Fibroblast of skin of scalp (primary cell): ENCODE measurements at places on chromosomes 4 and X.

DNA sequence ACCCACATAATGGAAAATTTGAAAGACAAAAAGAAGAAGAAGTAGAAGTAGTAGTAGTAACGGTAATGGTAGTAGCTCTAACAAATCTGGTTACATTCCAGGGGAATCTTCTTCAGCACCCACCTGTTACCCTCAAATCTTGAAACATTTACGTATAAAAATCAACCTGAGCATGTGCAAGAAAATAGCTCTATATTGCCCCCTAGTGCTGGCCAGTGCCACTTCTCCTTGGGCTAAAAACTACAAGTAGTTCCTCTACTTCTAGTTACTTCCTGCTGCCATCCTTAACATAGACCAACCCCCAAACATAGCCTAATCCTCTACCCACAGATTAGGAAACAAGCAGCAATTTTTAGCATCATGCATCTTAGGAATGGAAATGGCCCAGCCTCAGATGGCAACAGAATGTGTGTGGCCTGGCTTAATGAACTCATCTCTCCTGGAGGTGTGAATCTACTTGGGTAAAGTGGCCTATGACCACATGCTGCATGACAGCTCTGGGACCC is 3.1 kb downstream of the PDGFC start:
- peak; percentile 81 for DNase-seq

DNA sequence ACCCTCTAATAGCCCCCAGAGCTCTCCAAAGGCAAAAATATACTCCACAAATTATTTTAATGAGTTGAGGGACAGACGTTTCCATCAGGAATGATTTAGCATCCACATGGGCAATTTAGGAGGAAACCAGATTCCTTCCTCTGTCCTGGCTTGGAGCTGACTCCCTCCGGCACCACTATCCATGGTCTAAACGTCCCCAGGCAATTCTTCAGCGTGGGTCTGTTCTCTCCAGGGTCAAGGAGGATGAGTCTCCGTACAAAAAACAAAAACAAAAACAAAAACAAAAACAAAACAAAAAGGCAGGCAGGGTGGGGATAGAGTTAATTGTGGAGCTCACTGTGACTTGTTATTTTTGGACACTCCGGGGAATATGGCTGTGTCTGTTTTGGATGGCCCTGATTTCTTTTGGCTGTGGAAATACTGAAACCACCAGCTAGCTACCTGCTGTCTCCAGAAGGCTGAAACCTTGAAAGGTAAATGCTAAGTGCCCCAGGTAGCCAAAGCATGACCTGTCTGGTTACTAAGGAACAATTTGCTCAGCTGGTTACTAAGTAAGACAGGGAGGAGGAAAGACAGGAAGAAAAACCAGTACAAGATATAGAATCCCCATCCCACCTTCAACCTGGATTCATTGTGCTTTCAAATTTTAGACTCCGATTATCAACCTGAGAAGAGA is 419.1 kb upstream of the LCORL start:
- no peak for DNase-seq

- DNase-seq: no peak
These were observed 138.9 kb upstream of the MID1 start for GRCh38 chrX:10759141-10759799.

- peak; percentile 45 for DNase-seq
These were observed 329.3 kb upstream of the NOCT start for GRCh38 chr4:138686106-138686835.

DNA sequence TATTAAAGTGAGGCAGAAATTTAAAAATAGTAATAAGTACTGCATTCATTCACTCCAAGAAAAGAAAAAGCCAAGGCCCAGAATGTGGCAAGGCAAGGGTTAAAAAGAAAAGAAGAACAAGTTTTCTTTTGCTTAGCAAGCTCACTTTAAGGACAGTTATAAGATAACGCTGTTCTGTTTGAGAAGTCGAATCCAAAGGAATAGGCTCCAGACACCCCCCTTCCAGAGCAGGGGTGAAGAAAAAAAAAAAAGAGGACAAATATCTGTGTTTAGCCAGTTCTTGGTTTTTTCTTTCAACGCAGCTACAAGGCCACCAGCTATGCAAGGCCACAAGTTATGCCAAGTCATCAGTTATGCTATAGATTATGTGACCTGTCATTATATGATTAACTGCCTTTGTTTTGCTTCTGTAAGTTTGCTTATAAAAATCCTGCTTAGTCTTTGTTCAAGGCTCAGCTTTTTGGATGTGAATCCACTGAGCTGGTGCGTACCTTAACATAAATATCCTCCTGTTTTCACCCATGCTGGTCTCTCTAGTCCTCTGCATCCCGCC is 1.4 kb downstream of the GRK4 start:
- no peak for DNase-seq

DNA sequence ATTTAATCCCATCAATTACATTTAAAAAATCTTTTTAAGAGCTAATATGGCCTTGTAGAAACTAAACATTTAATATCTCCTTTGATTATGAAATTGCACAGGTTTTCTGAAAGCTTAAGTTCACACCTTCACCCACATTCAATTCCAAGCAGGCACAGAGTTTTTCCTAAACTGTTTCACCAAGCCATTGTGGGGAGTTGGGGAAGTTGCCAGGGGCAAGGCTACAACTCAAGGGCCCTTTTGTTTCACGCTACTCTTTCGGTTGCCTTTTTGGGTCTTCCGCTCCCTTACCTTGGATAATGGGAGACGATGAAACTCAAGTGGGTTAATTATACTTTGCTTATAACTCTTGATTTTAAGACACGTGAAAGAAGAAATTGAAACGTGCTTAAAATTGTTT is 33.3 kb downstream of the APBB2 start:
- DNase-seq: no peak

DNA sequence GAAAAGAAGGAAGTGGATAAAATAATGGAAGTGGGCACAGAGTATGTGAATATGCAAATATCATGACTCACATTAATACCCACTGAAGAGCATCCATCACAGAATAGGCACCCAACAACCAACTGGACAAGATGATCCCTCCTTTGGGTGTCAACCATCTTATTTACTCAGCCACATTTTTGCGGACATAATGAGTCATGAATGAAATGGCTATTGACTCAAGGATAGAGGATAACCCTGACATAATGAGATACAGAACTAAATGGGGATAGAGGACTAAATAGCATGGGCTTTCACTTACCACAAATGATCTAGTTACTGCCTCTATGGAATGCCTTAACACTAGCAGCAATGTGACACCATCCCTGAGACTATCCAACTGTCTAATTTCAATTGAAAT is 224.7 kb downstream of the ANTXR2 start:
- peak; percentile 9 for DNase-seq

- no peak for DNase-seq
These were observed 68.6 kb upstream of the OTUD4 start for GRCh38 chr4:145248971-145249370.

- DNase-seq: peak; percentile 81
These were observed 42.8 kb downstream of the CUL4B start for GRCh38 chrX:120517936-120518335.

- DNase-seq: no peak
These were observed 71.6 kb upstream of the TEX13D start for GRCh38 chrX:124260845-124261244.

GRCh38 chrX:133646719-133647116 is 231.4 kb upstream of the GPC4 start:
- DNase-seq: no peak

DNA sequence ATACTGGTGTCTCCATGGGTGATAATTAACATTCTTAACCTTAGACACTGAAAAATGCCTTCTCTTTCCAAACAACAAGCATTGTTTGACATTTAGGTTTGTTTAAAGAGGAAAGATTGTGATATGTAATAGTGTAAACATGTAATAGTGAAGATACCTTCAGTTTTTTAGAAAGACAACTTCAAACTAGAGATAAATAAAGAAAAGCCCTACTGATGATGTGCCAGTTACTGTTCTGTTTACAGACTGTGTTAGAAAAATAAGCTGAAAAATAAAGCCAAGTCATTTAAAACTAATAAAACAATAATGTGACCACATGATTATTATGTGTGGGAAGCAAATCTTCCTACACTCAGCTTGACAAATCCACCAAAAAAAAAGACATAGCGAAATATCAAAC is 2035.3 kb upstream of the TENM3 start:
- DNase-seq: no peak

DNA sequence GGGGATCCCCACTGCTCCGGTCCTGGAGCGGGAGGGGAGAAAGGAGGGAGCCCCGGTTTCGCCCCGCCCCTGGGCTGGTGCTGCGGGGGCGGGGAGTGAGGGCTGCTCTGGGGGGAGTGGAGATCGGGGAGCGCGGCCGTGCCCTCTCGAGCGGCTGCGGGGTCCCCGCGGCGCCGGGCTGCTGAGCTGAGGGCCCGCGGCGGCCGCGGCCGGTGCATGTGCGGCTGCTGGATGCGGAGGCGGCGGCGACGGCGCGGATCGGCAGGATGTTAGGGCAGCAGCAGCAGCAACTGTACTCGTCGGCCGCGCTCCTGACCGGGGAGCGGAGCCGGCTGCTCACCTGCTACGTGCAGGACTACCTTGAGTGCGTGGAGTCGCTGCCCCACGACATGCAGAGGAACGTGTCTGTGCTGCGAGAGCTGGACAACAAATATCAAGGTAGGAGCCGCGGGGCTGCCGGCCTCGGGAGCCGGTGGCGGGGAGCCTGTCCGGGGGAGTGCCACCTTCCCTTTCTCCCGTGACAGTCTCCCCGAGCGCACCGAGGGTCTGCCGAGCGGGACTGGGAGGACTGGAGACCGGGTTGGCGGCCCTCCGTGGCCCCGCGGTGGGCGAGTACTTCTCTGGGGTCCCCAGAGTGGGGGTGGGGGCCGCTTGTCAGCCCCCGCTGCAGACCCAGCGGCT is at the start of gene ING2:
ING2 (plus strand) TSS at position 129 of the 681 bp plus-strand sequence; CDS start at position 267, 138 bp downstream.
- peak; percentile 77 for DNase-seq

GRCh38 chr4:19831644-19832285 is 419.9 kb upstream of the SLIT2 start:
- DNase-seq: no peak

DNA sequence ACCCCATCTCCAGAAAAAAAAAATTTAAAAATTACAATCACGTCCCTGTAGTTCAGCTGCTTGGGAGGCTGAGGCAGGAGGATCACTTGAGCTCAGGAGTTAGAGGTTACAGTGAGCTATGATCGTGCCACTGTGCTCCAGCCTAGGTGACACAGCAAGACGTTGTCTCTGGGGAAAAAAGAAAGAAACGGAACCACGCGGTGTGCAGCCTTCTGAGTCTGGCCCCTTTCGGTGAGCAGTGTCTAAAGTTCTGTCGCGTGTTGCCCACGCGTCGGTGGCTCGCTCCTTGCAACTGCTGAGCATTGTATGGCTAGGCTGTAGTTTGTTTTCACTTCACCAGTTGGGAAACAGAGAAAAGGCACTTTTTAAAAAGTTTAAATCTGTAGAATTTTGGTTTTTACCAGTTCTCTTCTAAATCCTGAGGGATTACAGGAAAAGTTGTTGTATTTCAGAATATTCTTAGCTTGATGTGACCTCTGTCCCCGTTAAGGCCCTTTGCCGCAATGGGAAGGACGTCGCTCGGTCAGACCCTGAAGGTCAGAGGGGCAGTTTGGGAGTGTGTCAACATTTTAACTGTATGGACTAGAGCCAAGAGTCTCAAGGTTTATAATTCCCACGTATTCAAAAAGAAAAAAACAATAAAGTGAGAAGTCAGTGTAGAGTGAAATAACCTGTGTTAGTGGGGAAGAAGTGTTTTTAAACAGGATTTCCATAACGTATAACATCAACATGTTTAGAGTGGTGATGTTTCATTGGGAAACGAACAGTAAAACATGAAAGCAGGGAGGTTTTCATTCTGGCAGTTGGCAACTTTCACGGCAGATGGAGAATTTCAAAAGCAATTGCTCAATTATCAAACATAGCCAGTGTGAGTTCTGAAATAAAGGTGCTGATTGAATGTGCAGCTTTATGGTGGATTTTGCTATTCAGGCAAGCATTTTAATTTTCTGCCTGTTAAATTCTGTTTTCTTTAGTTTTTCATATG is 45.8 kb upstream of the MSANTD1 start:
- no peak for DNase-seq

DNA sequence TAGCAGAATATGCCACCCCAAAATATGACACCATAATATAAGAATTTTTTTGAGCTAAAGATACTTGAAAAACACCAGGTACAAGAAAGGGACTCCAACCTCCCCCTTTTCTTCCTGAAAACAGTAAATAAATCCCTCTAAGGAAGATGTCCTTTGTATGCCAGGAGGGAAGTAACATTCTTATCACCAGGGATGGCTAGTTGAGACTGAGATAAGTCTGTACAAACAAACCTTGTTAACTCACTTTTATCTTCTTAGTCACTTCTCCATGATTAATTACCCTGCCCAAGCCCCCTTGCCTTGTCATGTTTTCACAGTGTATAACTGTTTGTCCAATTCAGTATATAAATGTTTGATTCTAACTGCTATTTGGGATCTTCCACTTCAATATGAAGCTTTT is 888.0 kb downstream of the PCDH18 start:
- DNase-seq: no peak

GRCh38 chr4:2222838-2223237 is 19.1 kb downstream of the HAUS3 start:
- DNase-seq: no peak

- DNase-seq: no peak
These were observed 504 bp downstream of the PRRG3 start for GRCh38 chrX:151695583-151696340.

DNA sequence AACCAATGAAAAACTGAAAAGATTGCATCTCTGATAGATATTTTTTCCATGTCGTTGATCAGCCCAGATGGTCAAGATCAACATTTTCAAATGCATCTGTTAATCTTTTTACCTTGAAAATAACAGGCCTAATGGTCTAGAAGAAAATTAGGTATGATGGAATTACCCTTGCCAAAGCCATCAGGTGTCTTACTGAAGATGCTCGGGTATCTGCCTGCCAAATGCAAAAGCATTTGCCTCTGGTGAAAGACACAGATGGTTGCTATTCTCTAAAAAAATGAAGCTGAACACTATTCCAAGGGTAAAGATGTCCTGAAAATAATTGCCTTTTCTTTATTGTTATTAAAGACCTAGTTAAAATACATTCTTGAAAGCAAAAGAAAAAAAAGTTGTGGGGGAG is 126.0 kb downstream of the FNIP2 start:
- no peak for DNase-seq

GRCh38 chrX:110089656-110090403 is 86.9 kb downstream of the TMEM164 start:
- DNase-seq: no peak

- peak; percentile 18 for DNase-seq
These were observed 15.0 kb upstream of the ENAM start for GRCh38 chr4:70613306-70614183.
